ENCODE measurements at places on chromosomes 6 and 20.

DNA sequence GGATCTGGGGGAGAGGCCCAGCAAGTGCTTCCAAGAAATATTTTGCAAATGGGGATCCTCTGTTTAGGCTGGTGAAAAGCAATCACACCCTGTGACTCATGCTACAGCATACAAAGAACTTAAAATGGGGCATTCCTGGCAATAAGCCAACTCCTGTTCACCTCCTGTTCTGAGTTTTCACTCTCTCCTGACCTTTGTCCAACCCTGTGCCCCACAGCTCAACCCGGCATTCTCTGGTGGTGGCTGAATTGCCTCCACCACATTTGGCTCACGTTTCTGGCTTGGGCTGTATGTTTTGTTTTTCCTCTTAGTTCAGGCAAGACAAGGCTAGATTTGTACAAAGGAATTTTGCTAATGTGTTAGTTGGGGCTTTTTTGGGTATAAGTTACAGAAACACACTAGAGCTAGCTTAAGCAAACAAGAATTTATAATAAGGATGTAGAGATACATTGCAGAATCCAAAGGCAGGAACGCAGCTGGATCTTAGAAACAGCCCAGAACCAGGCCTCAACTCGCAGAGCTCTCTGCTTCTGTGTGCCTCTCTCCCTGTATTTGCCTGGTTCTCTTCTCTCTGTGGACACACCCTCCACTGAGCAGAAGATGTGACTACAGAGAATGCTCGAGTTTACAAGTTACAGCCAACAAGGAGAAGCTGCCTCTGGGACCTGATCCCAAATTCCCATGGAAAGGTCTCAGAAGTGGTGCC, 9.4 kb downstream of the ABCC10 start:
- no peak for DNase-seq

DNA sequence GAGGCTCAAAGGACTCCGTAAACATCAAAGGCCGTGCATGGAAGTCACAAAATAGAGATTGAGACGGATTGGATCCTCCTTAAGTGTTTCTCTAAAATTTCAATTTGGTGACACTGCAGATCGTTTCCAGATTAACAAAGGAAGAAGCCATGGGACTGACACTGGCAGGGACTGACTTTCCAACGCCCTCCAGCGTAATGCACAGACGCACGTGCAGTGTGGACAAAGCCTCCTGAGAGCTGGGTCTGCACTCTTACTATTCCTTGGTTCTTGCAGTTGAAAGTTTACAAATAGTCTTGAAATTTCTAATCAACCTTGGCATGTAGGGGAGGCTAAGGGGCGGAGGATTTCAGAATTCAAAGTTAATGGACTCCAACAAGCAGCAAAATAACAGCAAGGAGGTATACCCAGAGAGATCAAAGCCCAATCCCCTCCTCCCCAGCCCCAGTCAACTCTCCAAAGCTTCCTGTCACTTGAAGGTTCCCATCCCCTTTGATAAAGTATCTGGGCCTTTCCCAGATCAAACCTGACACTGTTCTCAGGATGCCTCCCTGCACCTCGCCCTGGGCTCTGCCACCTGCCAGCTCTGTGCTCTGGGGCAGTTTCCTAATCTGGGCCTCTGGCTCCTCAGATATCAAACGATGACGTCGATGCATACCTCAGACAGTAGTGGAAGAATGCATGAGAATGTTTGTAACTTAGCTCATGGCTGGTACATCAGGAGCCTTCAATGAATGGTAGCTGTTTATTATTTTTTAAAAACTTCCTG, 106.5 kb upstream of the TRAF3IP2 start:
- no peak for DNase-seq

DNA sequence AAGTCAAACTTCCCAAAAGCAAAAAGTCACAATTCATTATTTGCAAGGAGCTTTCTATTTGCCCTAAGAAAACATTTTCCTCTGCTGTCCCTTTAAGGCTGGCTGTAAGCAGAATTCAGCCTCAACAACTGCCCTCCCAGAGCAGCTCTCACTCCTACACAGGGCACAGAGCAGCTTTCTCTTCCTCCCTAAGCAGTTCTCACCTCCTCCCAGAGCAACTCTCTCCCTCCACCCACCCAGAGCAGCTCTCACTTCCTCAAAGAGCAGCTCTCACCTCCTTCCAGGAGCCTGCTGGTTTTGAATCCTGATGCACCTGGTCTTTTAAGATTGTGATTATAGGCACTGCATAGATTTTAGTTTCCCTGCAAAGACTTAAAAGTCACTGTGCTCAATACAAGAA, 120.6 kb upstream of the TMEM181 start:
- DNase-seq = no peak

DNA sequence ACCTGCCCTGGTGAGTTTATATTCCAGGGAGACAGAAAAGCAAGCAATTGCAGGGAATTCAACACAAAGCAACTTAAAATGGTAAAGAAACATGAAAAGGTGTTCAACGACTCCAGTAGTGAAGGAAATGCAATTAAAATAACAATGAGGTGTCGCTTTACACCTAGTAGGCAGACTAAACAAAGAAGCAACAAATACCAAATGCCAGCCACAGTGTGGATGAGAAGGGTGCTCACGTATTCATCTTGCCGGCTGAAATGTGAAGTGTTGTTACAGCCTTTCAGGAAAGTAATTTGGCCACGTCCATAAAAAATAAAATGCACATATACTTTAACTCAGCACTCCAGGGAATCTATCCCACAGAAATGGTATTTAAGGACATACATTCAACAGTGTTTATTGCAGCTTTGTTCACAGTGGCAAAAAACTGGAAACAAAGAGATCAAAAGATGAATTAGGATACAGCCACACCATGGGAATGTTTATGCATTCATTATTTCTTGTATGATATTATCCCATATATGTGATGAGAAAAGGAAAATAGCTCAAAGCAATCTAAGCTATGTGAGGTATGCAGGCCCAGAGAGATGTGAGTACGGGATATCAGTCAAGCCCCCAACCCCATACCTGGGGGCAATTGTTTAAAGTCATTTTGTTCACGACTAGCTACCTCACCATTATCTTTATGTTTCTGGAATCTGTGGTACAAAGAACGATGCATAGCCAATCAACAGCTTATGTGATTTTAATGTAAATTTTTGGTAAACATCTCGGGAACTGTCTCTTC, 266.0 kb upstream of the SOX4 start:
- no peak for DNase-seq

DNA sequence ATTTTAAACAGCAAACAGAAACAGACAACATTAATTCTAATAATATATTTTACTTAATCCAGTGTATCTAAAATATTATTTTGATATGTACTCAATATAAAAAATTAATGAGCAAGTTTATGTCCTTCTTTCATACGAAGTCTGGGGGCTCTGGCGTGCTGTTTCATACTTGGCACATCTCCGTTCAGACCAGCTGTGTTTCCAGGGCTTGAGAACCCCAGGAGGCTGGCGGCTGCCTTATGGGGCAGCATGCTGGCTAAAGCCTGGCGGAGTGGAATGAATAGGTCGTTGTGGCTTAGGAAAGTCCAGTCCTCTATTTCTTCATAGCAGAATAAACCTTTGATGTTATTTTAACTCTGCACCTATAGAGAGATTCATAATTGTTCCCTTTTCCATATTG, 43.3 kb downstream of the DUSP22 start:
- no peak for DNase-seq

GRCh38 chr6:148164645-148165044, 178.0 kb upstream of the SASH1 start:
- no peak for DNase-seq

DNA sequence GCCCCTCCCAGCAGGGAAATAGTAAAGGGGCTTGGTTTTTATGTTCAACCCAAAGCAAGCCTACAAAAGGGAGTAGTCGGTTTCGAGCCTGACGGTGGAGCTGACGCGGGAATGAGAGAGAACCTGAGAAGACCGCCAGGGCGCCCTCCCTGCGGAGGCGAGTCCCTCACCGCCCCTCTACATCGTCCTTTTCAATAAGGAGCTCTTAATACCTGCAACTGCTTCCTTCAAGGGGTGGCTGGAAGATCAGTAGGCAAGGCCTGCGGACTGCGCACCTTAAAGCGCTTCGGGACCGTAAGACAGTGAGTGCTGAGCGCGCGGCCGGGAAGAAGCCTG, 709 bp upstream of the ZNF76 start:
- DNase-seq = no peak

GRCh38 chr6:37640786-37641395, 56.8 kb downstream of the MDGA1 start:
- DNase-seq = no peak

- DNase-seq = no peak
Measured at GRCh38 chr6:110714143-110714542, 101.1 kb downstream of the CDK19 start.

GRCh38 chr6:122778985-122779661, 393 bp upstream of the FABP7 start:
- no peak for DNase-seq

GRCh38 chr6:55954436-55954835, 79.0 kb upstream of the BMP5 start:
- no peak for DNase-seq

DNA sequence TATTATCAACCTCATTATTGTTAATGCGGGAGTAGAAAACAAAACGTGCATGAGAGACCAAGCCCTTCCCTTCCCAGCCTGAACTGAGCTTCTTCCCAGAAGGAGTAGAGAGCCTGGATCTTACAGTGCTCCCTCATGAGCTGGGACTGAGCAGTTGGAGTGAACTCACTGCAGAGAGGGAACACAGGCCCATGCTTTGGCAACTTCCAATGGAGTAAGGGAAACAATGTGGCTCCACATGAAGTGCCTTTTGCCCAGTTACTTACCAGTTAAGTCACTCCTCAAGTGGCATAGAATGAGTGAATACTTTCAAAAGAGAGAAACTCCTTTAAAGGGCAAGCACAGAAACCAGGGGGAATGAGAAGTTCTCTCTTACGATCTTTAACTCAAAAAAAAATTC, 12.4 kb downstream of the FHL5 start:
- DNase-seq = no peak

- no peak for DNase-seq
Measured at GRCh38 chr6:20409427-20409971, 7.8 kb downstream of the E2F3 start.

GRCh38 chr20:46058599-46059281, 29.7 kb downstream of the SLC12A5 start:
- no peak for DNase-seq

DNA sequence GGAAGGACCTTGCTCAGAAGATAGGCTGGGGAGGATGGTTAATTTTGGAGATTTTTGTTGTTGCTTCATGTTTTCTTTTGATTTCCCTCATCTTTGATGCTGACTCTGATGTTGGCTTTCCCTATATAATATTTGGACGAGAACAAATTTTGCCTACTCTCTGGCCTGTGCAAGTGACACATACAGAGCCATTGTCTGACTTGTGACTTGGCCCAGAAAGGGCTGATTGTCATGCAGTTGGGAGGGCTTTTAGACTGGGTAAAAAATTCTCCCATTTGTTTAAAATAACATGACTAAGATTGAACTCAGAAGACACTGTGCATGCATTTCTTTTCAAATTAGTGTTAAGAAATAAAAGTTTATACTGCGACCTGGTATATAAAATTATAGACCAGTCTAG, 98.6 kb upstream of the SUPT3H start:
- DNase-seq = no peak

GRCh38 chr6:98672681-98673475, 161.5 kb upstream of the POU3F2 start:
- no peak for DNase-seq

DNA sequence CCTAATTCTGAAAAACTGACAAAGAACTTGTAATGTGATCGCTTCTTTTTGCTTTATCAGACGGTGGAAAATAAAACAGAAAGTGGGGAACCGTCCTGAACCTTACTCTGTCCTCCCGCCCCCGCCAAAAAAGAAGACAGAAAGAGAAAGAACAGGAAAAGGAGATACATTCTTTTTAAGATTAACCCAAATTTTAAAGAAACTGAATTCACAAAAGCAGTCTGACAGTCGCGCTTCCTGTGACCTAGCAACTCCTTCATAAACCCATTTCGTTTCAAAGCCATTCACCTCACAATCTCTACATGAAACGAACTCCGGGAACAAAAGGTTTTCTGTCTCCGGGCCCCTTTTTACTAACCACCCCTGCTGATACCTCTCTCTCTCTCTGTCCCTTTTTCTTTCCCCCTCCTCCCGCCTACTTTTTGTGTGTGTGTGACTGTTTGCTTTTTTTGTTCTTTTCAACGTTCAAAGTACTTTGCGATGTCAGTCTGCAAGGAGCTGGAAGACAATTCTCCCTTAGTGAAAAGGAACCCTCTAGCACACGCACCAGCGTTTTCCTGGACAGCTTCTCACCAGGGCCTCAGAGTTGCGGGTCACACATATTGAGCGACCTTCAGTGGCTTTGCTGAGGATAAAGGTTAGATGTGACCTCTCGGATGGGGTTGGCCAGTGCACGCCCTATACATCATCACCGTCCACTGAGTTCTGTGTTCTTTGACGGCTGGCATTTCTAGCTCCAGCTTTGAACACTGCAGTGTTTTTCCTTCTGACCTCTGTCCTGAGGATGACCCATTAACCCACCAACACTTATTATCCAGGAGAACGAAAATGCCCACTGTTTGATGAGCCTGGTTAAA, 530 bp upstream of the NEDD9 start:
- no peak for DNase-seq

DNA sequence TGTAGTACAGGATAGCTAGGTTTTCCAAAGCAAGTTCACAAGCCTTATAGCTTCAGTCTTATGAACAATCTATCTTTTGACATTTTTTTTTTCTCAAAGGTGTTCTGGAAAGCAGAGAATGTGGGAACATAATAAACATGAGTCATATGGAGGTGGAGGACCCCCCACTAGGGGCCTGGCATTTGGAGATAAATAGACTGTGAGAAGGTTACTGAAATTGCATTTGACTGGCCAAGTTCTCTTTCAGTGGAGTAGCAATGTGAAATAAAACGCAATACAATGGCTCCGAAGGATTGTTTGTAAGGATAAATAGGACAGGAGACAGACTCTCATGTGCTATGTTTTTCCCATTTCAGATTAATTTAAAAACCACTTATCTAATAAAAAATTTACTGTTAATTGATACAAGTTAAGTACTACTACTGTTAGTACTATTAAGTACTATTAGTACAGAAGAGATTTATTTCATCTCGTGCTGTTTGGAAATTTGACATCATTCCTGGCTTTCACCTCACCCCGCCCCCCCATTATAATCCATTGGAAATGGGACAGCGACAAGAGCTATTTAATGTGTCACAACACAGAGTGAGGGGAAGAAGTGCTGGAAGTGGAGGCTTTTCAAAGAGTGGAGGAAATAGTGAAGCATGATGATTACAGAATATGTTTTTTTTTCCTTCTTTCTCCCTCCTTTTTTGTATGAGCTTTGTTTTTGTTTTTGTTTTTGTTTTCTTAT, 122.6 kb upstream of the ID4 start:
- DNase-seq = no peak

GRCh38 chr20:60507087-60507694, 549.0 kb downstream of the CDH26 start:
- no peak for DNase-seq

GRCh38 chr6:108966855-108967755, 118.9 kb downstream of the ARMC2 start:
- no peak for DNase-seq

DNA sequence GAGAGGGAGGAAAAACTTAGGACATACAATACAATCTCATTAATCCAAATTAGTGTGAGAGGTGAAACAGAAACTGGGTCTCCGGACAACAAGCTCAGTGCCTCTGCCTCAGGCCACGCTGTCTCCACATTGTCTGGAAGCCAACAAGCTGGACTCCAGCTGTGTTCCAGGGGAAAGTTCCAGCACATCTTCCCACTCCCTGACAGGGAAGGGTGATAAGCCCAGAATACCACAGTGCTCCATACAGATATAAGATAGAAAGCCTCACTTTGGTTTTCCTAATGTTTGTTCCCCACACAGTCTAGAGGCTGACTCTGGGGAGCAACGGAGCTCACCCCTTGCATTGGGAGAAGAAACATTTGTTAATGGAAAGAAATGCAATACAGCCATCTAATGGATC, 117.1 kb upstream of the SPTLC3 start:
- DNase-seq = no peak

- no peak for DNase-seq
Measured at GRCh38 chr6:101926149-101926925, 532.8 kb downstream of the GRIK2 start.

Measured in LNCaP clone FGC (cell line).